ENCODE measurements at places on chromosomes 4 and X. TPM values are rescaled to one million over a fixed set of nuclear protein-coding genes. Genes with fewer than 3 reads are reported as not detected.

Gene IRS4
- total RNA-seq = not detected

Gene ACOX3
- 15.9 TPM for total RNA-seq

Gene GPR143
- not detected for total RNA-seq

Gene HMGN5
- total RNA-seq = 0.83 TPM

Gene ADGRL3
- not detected for total RNA-seq
